LoVo (cell line): ENCODE measurements at places on chromosomes 7 and 10.

- no peak for DNase-seq
Measured at GRCh38 chr7:25900245-25900644, 251.8 kb upstream of the NFE2L3 start.

DNA sequence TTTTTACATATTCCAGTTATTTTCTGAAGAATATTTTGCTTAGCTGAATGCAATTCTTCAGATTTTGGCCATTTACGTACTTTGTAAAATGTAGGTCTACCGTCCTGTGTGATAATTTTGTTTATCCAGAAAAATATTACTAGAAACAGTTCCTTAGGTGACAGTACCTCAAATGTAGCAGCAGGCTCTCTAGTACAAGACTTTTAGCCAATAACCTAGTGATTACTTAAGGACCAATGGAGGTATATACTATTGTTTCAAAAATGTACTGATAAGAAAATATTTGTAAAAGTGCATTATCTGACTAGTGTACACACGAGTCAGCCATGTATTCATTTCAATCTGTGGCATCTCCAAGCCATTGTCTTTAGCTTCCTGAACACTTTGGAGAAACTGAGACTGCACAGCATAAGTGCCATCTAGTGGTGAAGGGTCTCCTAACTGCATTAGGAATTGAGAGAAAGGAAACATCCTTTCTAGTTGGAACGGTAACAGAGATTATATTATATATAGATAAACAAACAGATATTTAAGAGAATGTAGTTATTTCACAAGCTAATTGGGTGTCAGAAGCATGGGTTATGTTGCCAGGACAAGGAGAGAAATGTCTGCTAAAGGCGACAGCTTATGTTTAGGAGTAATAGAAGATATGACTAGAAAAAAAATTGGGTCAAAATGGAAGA is 23.7 kb downstream of the RTKN2 start:
- peak; percentile 76 for DNase-seq

DNA sequence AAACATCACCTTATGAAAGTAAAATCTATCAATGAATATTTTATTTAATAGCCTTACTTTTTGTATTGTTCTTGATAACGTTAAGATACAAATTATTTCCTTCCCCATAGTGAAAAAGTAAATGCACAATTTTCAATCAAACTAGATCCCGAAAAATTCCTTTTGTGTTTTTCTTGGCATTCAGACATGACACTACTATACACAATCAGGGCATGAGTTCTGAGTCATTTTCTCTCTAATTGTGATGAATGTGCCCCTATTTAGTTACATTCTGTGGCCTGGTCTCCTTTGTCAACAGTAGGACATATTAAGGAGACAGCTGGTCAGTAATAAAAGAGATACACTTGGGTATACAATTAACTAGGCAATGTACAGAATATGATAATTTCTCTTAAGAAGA is 19.8 kb downstream of the COL1A2 start:
- no peak for DNase-seq

DNA sequence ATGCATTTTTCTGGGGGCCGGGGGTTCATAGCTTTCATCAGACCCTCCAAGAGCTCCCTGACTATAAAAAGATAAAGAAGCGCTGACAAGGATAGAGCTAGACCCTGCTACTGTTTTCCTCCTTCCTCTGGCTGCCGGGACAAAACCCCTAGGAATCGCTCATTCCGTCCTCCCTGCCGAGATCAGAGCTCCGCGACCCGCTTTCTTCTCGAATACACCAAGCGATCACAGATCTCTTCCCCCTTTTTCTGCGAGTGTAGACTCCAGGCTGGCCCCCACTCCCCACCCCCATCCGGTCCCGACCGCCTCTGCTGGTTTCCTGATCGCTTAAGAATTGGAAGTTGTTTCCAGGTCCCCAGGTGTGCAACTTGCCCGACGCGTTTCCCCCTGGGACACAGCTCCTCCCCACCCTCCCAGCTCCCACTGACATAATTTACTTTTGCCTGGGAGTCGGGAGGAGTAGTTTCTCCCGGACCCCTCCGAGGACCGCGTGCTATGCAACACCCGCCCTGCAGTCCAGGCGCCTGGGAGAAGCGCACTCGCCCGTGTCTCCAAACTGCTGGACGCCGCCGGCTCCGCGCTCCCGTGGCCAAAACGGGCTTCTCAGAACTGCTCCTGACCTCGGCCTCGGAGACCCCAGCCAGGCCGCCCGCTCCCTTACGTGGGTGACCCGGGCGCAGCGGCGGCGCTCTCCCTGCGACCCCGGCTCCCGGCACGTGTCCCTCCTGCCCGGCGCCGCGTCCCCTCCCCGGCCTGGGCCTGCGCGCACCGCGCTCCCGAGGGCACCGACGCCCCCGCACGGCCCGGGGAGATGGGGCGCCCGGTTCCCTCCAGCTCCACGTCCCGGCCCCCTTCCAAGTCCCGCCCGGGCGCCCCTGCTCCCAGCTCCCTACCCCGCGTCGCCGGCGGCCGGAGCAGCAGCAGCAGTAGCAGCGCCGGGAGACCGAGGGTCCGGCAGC is 552 bp downstream of the IL15RA start:
- DNase-seq: peak; percentile 44

DNA sequence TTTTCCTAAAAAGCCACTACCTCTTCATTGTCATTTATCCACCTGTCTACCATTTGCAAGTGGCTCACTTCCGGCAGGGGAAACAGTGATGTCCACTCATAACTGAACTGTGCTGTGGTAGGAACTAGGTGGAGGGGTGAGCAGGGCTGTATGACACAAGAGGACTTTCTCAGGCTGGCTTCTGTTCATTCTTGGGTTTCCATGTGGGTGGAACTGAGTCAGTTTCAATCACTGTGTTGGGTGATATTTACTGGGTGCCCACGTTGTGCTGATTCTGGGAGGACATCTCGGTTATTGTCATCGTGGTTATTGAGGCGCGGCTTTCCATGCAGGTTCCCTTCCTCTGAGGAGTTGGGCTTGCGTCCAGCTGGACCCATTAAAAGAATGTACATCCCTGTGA is 38.8 kb downstream of the RAMP3 start:
- no peak for DNase-seq

- DNase-seq: no peak
Measured at GRCh38 chr10:3763852-3764625, 21.0 kb downstream of the KLF6 start.

DNA sequence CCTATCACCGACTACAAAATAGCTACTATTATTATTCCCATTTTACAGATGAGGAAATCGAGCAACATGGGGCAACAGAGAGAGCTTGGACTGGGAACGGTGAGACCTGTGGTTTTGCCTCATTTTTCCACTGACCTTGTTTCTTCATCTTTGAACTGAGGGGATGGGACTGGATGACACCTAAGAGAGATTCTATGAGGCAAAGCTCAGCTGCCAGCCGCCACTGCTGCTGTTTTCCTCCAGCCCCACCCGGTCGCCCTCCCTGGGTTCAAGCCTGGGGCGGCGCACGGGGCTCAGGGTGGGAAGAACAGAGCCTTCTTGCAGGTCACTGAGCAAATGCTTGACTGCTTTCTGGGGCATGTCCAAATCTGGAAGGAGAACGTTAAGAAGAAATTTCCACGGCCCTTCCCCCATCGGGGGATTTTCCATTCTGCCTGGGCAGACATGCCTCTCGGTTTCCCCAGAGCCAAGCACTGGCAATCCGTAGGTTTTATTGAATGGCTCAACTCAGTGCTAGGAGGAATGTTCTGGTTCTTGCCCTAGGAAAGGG is 12.3 kb downstream of the DDIT4 start:
- DNase-seq: no peak

GRCh38 chr7:131194070-131194865 is 133.4 kb upstream of the MKLN1 start:
- no peak for DNase-seq
